ENCODE measurements at places on chromosomes 7 and 10.

DNA sequence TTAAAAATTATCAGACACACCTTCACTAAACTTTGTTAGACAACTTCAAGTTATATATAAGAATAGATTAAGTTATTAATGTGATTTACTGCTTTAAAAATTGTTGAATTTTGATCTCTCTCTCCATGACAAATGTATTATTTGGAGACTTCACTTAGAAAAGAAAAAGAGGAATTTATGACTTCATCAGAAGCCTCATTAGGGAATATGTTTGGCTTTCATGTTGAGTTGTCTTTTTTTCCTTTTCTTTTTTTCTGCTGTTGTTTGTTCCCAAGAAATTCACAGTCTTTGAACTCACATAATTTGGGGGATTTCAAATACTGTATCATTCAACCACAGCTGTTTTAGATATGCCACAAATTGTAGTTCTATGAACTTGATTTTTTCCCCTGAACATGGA is 149.5 kb downstream of the PPP1R9A start:
- DNase-seq, result no peak

GRCh38 chr7:25858525-25859411 is 293.2 kb upstream of the NFE2L3 start:
- DNase-seq, result no peak

DNA sequence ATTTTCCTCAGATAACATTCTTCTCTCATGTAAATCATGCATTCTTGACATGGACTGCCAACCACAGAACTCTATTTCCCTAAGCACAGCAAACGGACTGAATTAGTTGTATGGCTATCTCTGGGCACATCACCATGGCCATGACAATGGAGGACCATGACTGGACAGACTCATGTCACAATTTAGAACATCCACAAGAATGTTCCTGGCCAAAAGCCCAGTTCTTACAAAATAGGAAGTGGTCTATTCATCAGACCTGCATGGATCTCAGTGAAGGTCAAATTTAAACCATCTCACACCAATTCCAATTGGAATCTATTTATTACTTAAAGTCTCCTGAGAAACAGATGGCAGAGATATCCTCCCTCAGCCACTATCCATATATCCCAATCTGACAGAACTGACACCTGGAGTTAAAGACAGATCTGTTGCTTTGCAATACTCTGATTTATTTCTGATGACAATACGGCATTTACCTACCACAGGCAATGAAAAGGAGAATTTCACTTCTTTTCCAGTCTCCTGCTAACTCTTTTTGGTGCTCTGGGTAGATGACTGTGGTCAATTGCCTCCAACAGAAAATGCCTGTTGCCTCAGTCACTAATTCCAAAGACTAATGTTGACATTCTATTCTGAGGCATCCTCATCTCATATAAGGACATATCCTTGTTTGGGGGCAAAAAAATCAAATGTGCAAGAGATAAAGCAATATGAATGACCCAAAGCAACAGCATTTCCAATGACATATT is 254.8 kb downstream of the HTR7 start:
- peak; percentile 90 for DNase-seq

GRCh38 chr7:1059200-1060091 is 15.1 kb downstream of the GPR146 start:
- DNase-seq, result peak; percentile 39

DNA sequence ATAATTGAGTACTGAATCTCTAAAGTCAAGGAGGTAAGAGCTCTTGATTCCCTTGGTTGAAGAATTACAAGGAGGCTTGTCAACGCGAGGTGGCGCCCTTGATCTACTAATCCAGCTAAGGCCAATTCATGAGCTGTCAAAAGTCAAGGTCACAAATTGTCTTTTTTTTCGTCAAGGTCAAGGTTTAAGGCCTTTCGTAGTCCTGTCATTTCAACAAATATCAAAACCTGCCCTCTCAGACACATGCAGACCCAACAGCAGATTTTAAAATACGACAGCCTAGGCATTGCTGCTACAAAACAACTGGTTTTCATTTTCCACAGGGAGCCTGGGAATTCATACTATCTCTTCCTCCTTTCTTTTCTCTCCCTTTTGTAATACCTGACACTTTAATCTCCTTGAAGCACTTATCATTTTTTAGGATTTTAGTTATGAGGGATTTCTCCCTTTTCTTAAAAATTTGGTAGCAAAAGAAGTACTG is 3.6 kb downstream of the HOXA13 start:
- DNase-seq, result peak; percentile 92

- DNase-seq, result no peak
These were observed 587.6 kb upstream of the NRP1 start for GRCh38 chr10:33921970-33922605.

- no peak for DNase-seq
These were observed 7.5 kb upstream of the FAM131B start for GRCh38 chr7:143369678-143370651.

DNA sequence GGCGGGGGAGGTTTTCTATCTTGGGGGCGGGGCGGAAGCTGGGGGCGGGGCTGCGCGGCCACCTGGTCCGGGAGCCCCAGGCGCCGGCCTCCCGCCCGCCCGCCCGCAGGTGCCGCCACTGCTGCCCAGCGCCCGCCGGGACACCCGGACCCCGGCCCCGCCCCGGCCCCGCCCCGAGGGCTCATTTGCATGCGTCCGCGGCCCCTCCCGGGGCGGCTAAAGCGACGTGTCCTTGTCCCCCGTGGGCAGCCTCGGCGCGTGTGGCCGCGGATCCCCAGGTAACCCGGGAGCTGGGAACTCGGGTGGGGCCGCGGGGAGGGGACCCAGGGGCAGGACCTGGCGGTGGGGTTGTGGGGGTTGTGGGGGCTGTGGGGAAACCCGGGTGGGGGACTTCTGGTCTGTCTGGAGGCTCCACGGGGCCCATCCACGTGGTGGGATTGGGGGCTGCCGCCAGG is at the start of gene BHLHA15:
BHLHA15 (plus strand) TSS at position 219 of the 455 bp plus-strand sequence. CDS start 871 bp downstream, outside the sequence.
- DNase-seq, result peak; percentile 2

DNA sequence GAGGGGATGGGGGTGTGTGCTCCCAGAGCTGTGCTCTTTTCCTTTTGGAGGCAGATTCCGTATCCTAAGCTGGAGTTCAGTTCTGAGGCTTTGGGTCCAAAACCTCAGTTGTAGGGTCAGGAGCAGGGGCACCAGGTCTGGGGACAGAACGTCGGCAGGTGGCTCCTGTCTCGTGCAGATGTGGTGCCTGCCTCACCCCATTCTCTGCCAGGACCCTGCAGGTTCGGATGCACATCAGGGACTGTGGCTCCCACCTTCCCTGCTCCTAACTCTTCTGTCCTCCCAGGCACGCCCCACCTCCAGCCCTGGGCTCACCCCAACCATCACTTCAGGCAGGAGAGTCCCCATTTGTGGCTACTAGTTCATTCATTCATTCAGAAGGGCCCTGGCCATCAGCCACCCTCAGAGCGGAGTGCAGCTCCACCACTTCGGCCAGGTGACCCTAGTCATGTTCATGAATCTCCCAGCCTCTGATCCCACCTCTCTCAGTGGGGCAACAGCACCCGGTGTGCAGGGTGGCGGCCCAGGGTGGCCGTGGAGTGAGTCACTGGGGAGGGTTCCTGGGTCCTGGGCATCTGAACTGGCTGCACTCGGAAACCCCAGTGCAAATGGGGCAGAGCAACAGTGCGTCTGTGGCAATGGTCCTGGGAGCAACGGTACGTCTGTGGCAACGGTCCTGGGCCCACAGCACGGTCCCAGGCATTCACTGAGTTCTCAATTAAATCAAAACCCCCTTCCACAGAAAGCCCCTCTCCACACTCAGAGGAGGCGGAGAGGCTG is 100.8 kb upstream of the FAM20C start:
- DNase-seq, result no peak

DNA sequence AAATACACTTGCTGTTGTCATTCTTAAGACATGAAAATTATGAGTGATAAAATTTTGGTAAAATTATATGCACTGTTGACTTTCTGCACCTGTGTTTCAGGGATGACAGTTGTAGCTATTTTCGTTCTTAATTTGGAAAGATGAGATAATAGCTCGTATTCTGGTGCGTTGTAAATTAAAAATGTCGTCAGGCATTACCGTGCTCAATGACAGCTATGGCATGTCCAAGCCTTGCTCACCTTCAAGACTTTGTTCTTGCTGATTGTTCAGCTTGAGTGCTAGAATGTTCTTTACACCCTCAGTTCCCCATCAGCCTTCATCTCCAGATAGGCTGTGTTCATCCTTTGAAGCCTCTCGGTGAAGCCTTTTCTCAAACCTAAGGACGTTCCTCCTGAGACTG is 21.5 kb downstream of the TRRAP start:
- DNase-seq, result no peak
